NCI-H1092 (cell line): ENCODE measurements at places on chromosomes 6 and 20.
A peak's percentile ranks its signal among the peaks of the same experiment; 100 is the strongest.

GRCh38 chr20:63917811-63918210, 22.9 kb downstream of the DNAJC5 start:
- DNase-seq: no peak

- DNase-seq: no peak
These were observed 1.3 kb upstream of the BACH2 start for GRCh38 chr6:90297867-90298381.

- no peak for DNase-seq
These were observed 88.9 kb upstream of the SNAP25 start for GRCh38 chr20:10129749-10130148.

GRCh38 chr20:50323209-50323608, 132.6 kb downstream of the CEBPB start:
- no peak for DNase-seq

DNA sequence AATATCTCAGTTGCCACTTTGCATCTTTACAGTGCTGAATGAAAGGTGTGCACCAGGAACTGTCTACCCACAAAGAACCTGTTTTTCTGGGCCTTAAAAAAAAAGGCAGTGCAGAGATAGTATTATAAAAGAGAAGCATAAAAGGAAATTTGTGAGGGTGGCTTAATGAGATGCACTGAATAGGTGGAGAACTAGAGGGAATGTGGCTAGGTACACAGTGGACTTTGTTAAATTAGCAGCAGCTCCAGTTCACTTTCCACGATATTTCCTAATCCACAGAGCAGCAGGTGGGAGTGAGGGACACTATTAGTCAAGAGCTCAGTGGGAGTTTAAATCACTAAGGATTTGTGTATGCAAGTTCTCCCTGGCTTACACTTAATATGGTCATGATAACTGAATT, 38.8 kb downstream of the MAP7 start:
- DNase-seq: no peak

- DNase-seq: no peak
These were observed 17.5 kb downstream of the RIN2 start for GRCh38 chr20:19775353-19776253.

GRCh38 chr20:20358801-20359200, 9.1 kb upstream of the INSM1 start:
- DNase-seq: peak; percentile 39

DNA sequence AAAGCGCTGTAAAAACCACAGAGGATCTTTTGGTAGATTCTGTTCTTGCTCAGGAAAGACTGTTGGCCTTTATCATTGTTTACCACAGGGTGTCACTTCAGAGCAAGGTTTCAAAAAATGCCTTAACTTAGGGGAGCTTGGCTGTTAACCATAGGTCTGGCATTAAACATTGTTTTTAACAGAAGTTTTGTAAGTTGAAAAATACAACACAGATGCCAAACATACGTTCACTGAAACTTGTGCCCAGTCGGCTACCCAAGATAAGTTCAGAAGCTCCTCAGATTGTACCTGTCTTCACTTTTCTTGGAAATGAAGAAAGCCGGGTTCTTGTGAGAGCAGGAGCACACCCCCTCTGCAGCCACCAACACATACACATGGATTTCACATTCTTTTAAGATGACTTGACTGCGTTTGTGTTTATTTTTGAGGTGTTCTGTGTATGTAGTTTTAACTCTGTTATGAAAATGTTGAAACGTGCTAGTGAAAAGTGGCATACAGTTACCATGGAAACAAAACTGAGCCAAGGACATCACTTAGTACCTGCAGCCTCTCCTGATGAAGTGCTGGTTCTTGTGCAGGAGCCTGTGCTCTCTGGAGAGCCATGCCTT, 64.9 kb downstream of the SYCP2L start:
- no peak for DNase-seq

DNA sequence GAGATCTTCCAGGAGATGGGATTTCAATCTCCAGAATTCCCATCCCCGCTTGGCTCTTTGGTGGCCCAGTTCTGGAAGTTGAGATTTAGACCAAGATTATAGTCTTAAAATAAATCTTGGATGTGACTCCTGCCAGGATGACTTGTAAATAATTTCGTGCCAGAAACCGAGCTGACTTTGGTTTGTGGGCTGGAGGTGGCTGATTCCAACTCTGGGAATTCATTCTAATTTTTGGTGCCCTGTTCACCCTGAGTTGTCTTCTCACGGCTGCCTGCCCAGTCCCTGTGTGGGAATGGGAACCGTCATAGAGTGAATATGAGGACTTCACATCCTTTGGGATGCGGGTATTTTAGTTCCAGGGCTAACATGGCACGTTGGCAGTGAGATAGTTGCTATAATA, 64.8 kb downstream of the JARID2 start:
- no peak for DNase-seq

GRCh38 chr20:51492167-51493092, 50.1 kb downstream of the NFATC2 start:
- peak; percentile 65 for DNase-seq

DNA sequence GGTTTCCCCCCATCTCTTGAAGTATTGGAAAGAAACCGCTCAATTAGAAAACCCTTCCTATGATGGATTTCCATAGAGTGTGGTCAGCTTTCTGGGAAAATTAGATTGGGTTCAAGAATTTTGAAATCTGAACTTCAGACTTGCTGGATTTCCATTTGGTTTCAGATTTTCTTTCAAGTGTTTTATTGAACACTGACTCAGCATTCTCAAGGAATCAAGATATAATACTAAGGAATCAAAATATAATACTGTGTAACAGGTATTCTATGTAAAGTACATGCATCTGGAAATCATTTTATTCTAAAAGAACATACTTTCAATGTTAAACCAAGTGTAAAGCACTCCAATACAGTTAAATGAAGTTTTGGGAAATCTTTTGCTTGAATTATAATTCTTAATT, 94.7 kb upstream of the CCN2 start:
- DNase-seq: no peak

DNA sequence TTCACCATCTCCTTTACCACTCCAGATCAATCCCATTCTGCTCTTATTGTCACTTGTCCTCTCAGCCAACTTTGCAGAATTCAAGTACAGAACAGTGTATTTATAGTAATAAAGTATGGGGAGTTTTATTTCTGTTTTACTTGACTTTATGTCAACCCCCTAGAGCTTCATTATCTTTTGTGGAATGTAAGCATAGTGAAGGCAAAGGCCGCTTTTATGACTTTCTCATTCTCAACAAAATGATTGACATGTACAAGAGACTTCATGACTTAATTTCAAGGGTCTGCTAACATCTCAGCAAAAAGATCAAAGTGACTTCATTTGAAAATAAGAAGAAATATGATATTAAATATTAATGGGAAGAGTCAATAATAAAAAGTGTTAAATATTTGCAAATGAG, 28.7 kb upstream of the ARID1B start:
- no peak for DNase-seq

GRCh38 chr6:42564506-42564825, 637 bp downstream of the UBR2 start:
- no peak for DNase-seq

DNA sequence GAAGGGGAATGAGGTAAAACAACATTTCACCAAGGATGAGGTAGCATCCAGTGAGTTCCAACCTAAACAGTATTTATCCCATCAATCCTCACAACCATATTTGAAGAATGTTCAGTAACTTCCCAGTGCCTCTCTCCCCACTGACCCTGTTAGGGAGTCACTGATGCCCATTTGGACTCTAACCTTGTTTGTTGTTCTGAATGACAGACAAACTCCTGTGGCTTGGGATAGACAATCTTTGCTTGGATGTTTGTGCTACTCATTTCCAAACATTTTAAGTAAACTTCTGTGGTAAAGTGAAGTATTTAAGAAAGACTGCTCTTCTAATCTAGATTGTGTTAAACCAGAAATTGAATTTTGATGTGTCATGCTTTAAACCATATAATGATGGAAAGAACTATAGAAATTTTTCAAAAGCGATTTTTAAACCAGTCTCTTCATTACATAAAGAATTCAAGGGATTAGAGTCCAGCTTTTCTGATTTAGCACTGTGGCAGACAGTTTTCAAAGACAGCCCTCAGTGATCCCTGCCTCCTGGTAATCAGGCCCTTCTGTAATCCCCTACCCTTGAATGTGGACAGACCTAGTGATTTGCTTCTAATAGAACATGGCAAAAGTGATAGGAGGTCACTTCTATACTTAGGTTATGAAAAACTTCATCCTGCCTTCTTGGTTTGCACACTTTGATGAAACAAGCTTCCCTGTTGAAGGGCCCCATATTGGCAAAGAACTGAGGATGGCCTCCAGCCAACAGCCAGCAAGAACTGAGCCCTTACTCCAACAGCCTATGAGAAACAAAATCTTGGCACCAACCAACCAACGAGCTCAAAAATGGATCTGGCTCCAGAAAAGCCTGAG, 191.6 kb downstream of the DST start:
- DNase-seq: no peak

DNA sequence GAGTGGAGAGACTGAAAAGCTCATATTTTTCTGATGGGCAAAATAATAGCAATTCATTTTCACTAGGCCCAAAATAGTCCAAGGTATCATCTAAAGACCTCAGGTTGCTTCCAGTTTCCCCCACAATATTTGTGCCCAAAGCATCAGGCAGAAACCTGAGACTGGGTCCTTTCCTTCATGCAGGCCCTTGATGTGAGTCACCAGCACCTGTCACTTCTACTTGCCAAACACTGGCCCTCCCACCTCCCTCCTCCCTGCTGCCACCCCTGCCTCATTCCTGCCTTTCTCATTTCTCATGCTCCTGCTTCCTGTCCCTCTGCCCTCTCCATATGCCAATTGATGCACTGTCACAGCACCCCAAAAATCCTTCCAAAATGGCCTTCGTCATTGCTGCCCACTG, 230.4 kb upstream of the CST7 start:
- peak; percentile 8 for DNase-seq

- no peak for DNase-seq
These were observed 20.6 kb upstream of the REV3L start for GRCh38 chr6:111503660-111504059.

- DNase-seq: no peak
These were observed 95.5 kb downstream of the EYA2 start for GRCh38 chr20:46990017-46990595.

DNA sequence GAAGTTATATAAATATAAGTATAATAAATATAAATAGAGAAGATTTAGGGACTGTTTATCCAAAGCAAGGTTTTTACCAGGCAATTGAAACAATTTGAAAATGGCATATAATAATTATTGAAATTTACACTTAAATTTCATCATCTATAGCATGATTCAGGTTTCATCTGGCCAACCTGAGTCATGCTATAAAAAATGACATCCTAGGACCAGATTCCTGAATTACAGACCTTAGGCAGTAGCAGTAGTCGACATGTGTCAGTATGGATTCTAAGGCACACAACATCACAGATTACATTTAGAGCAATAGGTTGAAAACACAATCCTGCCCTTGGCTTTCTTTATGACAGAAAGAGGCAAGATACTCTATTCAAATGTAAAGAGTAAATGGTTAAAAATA, 592.3 kb downstream of the PHF3 start:
- no peak for DNase-seq

- no peak for DNase-seq
These were observed 70.8 kb upstream of the RIPOR2 start for GRCh38 chr6:25006565-25007001.

DNA sequence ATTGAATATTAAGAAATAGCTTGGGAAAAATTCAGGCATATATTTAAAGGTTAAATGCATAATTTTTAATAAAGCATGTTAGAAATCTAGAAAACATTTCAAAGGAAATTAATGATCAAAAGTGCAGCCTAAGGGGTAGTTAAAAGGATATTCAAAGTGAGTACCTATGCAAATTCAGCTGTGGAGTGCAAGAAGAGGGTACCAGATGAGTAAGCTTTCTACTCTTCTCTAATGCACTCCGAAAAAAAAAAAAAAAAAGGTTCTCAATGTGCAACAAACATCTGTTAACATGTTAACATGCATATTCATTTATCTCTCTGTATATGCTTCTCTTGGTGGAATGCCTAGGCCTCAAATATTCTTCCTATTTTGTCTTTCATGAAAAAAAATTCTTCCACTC, 32.0 kb upstream of the KATNA1 start:
- DNase-seq: no peak

GRCh38 chr20:59469267-59470252, 134.8 kb upstream of the PHACTR3 start:
- no peak for DNase-seq
